Activated CD4-positive, alpha-beta memory T cell treated with anti-CD3 and anti-CD28 coated beads, Interleukin-2, amount 10 ng/mL, durations not matched to agents 7 days and 5 days (primary cell): ENCODE measurements at places on chromosomes 16 and 17.
A peak's percentile ranks its signal among the peaks of the same experiment; 100 is the strongest.

GRCh38 chr16:1413684-1414531, 596 bp downstream of the UNKL start:
- H3K27me3 ChIP-seq: no peaks in the 10 kb centered on the region
- peak; percentile 78 for DNase-seq
- peaks cover 6% of the 10 kb centered on the region for H3K36me3 ChIP-seq
- H3K4me1 ChIP-seq: peaks cover 31% of the 10 kb centered on the region
- peak overlapping the region; percentile 82 for H3K4me3 ChIP-seq
- peak overlapping the region; percentile 81 for H3K27ac ChIP-seq

DNA sequence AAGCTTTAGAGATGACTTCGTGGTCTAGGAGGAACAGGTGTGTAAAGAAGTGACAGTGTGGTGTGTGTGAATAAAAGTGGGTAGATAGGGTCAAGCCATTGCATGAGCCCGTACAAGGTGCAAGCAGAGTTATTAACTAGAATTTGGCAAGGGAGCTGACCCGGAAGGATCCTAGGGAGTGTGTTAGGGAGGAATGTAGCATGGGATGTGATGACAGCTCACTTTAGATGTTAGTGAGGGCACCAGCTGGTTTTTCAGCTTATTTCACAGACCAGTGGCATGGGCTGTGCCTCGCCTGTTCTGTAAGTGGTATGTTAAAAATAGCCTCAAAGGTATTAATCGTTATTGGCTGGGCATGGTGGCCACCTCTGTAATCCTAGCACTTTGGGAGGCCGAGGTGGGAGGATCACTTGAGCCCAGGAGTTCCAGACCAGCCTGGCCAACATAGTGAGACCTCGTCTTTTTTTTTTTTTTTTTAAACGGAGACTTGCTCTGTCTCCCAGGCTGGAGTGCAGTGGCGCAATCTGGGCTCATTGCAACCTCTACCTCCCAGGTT, 8.3 kb downstream of the ANKRD40CL start:
- no peak for DNase-seq

- H3K27me3 ChIP-seq: no peaks in the 10 kb centered on the region
- no peaks in the 10 kb centered on the region for H3K36me3 ChIP-seq
- no peak overlapping the region for H3K27ac ChIP-seq
- peaks cover 6% of the 10 kb centered on the region for H3K4me1 ChIP-seq
- no peak overlapping the region for H3K4me3 ChIP-seq
Observed at GRCh38 chr16:53995378-53995777, 291.2 kb downstream of the IRX3 start.

DNA sequence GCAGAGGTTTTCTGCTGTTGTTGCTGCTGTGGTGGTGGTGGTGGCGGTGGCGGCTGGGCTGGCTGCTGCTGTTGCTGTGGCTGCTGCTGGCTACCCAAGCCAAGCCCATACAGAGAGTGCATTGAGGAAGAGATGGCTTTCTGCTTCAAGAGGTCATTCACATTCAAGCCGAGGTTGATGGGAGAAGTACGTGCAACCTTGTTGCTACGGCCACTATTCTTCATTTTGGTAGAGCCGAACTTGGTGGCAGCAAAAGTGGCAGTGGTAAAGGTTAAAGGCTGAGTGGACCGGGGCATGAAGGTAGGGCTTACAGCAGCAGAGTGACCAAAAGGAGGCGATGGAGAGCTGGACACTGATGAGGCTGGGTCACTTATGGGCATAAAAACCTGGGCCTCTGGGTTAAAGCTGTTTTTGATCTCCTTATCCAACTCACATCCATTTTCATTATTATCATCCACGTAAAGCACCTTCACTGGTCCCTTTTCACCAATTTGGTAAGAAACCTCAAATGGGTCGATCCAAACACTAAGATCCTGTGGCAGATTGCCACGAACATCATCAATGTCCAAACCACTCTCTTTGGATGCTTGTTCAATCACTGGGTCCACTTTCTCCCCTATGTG, 2.8 kb downstream of the TOB1 start:
- H3K4me1 ChIP-seq: peaks cover 31% of the 10 kb centered on the region
- no peak overlapping the region for H3K27ac ChIP-seq
- peaks cover 45% of the 10 kb centered on the region for H3K36me3 ChIP-seq
- peak; percentile 58 for DNase-seq
- peak overlapping the region; percentile 97 for H3K4me3 ChIP-seq
- no peaks in the 10 kb centered on the region for H3K27me3 ChIP-seq

GRCh38 chr16:14351647-14352046, 278.4 kb downstream of the PARN start:
- no peak overlapping the region for H3K4me3 ChIP-seq
- no peak for DNase-seq

GRCh38 chr17:29444589-29444988, 54.4 kb downstream of the TAOK1 start:
- peaks cover 11% of the 10 kb centered on the region for H3K36me3 ChIP-seq
- no peaks in the 10 kb centered on the region for H3K27me3 ChIP-seq
- H3K27ac ChIP-seq: no peak overlapping the region
- no peak for DNase-seq

DNA sequence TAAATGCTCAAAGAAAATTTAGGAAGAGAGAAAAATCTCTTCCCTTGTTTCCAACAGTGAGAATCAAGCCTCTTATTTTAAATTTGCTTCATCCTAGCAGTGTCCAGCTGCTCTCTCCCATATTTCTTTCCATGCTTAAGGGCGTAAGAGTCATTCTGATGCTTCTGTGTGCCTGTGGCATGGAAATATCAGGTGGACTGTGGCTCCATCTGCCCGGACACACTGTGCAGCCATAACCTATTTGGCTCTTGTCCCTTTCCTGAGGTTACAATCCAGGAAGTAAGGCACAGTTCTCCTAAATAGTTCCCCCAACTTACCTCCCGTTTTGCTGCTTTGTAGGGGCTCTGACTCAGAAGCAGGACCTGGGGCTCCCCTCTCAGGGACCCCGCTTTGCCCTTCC, 6.3 kb upstream of the KRT222 start:
- no peak for DNase-seq
- H3K27ac ChIP-seq: no peak overlapping the region
- no peaks in the 10 kb centered on the region for H3K36me3 ChIP-seq
- peaks cover 40% of the 10 kb centered on the region for H3K27me3 ChIP-seq
- H3K4me3 ChIP-seq: no peak overlapping the region

DNA sequence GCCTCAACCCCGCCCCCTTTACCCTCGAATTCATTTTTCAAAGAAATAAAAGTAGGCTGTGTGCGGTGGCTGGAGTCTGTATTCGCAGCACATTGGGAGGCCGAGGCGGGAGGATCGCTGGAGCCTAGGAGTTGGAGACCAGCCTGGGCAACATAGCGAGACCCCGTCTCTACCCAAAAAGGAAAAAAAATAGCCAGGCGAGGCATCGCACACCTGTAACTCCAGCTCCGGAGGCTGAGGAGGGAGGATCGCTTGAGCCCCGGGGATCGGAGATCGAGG, 671 bp upstream of the TOP2A start:
- peaks cover 6% of the 10 kb centered on the region for H3K27me3 ChIP-seq
- H3K4me3 ChIP-seq: peak overlapping the region; percentile 97
- peaks cover 28% of the 10 kb centered on the region for H3K36me3 ChIP-seq
- H3K4me1 ChIP-seq: peaks cover 42% of the 10 kb centered on the region
- peak overlapping the region; percentile 92 for H3K27ac ChIP-seq
- no peak for DNase-seq

DNA sequence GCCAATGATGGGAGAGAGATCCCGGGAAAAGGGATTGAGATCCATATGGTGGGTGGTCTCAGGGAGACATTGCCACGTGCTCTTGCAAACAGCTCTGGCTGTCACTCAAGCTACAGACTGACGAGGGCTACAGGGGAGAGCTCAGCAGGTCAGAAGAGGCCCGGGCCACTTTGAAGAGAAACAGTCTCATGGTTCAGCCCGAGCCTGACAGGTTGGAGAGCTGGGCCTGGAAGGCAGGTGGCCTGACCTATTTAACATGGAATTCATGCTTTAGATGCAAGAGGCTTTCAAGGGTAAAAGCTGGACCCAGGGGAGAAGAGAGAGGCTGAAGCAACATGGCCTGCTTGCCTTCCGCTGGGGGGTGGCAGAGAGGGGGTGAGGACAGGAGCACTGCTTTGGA, 81.0 kb upstream of the BRD7 start:
- H3K27me3 ChIP-seq: peaks cover 2% of the 10 kb centered on the region
- no peaks in the 10 kb centered on the region for H3K4me1 ChIP-seq
- H3K36me3 ChIP-seq: no peaks in the 10 kb centered on the region
- H3K4me3 ChIP-seq: no peak overlapping the region
- no peak for DNase-seq

DNA sequence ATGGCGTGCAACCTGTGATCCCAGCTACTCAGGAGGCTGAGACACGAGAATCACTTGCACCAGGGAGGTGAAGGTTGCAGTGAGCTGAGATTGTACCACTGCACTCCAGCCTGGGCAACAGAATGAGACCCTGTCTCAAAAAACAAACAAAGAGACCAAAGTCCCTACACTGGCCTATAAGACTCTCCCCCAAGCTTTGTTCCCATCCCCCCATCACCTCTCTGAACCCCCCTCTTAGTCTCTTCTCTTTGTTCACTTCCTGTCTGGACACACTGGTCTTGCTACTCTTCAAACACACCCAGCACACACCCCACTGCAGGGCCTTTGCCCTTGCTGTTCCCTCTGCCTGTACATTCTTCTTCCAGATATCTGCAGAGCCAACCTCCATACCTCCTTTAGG, 7.8 kb upstream of the SCNN1B start:
- no peak for DNase-seq
- no peak overlapping the region for H3K4me3 ChIP-seq
- H3K4me1 ChIP-seq: peaks cover 6% of the 10 kb centered on the region
- peaks cover 18% of the 10 kb centered on the region for H3K27me3 ChIP-seq
- no peaks in the 10 kb centered on the region for H3K36me3 ChIP-seq

- H3K4me1 ChIP-seq: no peaks in the 10 kb centered on the region
Observed at GRCh38 chr16:30966033-30966619, 8.6 kb downstream of the SETD1A start.

DNA sequence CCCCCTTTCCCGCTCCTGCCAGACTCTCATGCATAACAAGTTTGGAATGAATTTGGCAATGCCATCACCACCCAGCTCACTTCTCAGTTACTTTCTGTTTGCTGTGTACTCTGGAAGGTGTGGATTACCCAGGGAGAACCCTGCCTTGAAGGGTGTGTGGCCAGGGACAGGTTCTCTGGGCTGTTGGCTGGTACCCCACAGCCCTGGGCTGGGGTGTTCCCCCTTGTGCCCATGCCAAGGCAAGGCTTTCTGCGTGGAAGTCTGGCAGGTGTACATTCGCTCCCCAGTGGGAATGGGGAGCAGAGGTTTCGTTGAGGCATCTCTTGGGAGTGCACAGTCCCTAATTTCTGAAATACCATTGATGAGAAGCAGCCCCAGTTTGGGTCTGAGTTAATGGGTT, 187.7 kb downstream of the CCDC182 start:
- no peaks in the 10 kb centered on the region for H3K36me3 ChIP-seq

DNA sequence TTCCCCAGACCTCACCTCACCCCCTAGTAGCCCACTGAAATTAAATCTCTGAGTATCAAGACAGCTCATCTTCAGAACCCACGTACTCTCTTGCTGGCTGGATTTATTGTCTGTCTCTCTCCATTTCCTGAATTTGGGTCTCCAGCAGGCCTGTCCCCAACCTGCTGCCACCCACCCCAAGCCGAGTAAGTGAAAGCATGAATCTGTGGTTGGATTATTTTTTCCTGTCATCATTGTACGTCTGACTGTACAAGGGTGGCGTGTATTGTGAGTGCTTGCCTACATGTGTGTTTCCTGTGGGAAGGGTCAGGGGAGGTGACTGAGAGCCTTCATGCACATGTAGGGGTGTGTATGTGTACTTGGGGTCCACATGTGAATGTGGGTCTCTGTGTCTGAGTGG, 5.4 kb downstream of the TNP2 start:
- peaks cover 37% of the 10 kb centered on the region for H3K4me1 ChIP-seq
- peak overlapping the region; percentile 48 for H3K27ac ChIP-seq
- peaks cover 37% of the 10 kb centered on the region for H3K27me3 ChIP-seq
- H3K36me3 ChIP-seq: no peaks in the 10 kb centered on the region
- peak; percentile 57 for DNase-seq
- no peak overlapping the region for H3K4me3 ChIP-seq

DNA sequence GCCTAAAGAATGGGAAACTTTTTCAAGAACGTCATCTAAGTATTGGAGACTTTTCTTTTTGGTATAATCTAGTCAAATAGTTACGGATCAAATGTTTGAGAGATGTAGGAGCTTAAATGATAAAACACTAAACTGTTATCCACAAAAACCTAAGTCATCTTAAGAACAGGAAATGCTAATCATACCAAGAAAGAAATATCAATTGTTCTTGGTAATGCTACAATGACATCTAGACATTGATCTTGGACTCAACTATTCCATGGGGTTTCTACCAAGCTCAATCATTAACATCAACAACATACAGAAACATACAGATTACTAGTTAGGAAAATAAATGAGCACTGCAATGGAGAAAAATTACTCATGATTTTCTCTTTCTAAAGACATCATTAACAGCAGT, 3.8 kb downstream of the NUDT21 start:
- H3K27ac ChIP-seq: peak overlapping the region; percentile 67
- peaks cover 49% of the 10 kb centered on the region for H3K36me3 ChIP-seq
- no peaks in the 10 kb centered on the region for H3K27me3 ChIP-seq
- no peak for DNase-seq
- H3K4me3 ChIP-seq: peak overlapping the region; percentile 27

GRCh38 chr17:21125862-21126261, 902 bp upstream of the DHRS7B start:
- peak overlapping the region; percentile 89 for H3K4me3 ChIP-seq
- peaks cover 35% of the 10 kb centered on the region for H3K4me1 ChIP-seq
- DNase-seq: peak; percentile 68
- H3K27ac ChIP-seq: peak overlapping the region; percentile 86
- peaks cover 3% of the 10 kb centered on the region for H3K36me3 ChIP-seq

- DNase-seq: no peak
- H3K27me3 ChIP-seq: no peaks in the 10 kb centered on the region
- H3K4me3 ChIP-seq: no peak overlapping the region
- peaks cover 50% of the 10 kb centered on the region for H3K4me1 ChIP-seq
- H3K27ac ChIP-seq: no peak overlapping the region
Observed at GRCh38 chr17:14042411-14042810, 26.9 kb upstream of the COX10 start.

DNA sequence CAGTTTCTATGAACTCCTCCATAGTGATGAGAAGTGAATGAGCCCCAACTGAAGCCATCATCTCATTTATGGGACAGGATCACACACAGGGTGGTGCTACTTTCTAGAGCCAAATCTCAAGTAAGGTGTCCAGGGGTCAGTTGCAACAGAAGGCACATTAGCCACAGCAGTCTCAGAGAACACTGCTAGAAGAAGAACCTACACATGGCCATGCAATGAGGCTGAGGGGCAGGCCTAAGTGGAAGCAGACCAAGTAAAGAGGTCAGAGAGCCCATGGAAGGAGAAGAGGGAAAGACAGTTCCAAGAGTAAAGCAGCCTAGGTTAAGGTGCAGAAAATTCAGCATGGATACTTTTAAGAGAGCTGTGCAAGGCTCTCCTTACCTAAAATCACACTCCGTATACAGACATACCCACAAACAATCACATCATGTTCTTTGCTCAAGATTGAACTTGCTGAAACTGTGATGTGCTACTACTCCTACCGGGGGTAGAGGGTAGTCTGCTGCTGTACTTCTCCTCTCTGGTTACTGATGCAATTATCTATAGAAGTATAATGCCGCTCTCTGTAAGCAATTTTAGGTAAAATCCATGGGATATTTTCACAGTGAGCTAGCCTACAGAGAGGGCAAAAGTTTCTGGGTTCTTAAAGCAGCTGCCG, 1.7 kb downstream of the ABCA8 start:
- H3K4me3 ChIP-seq: no peak overlapping the region
- no peaks in the 10 kb centered on the region for H3K27me3 ChIP-seq
- no peak overlapping the region for H3K27ac ChIP-seq
- no peak for DNase-seq
- no peaks in the 10 kb centered on the region for H3K4me1 ChIP-seq
